ENCODE measurements at places on chromosomes 16 and 17. TPM values are rescaled to one million over a fixed set of nuclear protein-coding genes. Genes with fewer than 3 reads are reported as not detected.

SPATA22 gene
- total RNA-seq: 0.40 TPM

C17orf78 gene
- not detected for total RNA-seq

CES1 gene
- 0.22 TPM for total RNA-seq

GDPD3 gene
- total RNA-seq: 3.3 TPM

KRTAP4-6 gene
- not detected for total RNA-seq

KRT15 gene
- 0.31 TPM for total RNA-seq

Measured in muscle of leg (tissue), 16 donors.